Activated gamma-delta T cell treated with Interleukin-2 at 50 U/mL for 16 hours (primary cell): ENCODE measurements at places on chromosomes 11 and 22.

- no peak for DNase-seq
Measured at GRCh38 chr11:65699306-65699705, 12.7 kb upstream of the KAT5 start.

- DNase-seq, result peak; percentile 61
Measured at GRCh38 chr11:72683782-72684200, 9.6 kb upstream of the PDE2A start.

DNA sequence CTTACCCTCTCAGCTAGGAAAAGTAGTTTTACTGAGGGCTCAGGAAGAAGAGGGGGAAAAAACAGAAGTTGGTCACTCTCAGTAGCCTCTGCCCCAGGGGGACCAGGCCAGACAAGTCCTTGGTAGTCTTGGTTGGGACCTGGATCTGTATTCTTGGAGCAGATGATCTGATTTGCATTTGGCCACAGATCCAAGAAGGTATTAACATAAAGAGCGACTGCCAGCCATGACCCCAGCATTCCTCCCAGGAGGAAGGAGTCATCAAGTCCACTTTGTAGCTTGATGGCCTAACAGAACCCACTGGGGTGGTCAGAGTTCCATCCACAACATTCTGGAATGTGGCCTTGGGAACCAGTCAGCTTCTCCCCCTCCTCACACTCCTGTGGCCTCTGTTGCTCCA, 6.0 kb upstream of the LRRC10B start:
- no peak for DNase-seq

DNA sequence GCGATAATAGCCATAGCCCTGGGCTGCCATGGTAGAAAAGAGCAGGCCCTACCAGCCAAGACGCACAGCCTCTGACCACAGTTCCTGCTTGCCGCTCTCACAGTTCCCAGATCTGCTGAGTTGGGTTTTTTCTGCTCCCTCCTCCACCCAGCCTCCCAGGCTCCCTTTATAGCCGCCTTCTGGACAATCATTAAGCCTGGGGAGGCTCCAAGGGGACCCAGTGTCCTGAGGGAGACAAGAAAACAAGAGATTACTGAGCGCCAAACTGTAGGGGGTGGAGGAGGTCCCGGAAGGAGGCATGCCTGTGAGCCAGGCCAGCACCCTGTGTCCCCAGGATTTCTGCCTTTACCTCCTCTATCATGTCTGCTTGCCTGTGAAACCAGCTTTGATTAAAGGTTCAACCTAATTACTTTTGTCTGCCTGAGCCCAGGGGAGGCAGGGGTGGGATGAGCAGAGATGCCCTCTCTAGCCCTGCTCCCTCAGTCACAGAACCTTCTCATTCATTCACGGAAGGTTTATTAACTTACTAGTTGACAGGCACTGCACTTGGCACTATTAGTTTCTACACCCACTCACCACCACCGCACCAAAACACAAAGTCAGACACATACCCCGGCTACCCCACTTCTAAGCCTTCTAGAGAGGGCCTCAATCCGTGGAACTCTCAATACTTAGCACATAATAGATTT, 1.2 kb downstream of the SLC37A4 start:
- DNase-seq, result no peak

DNA sequence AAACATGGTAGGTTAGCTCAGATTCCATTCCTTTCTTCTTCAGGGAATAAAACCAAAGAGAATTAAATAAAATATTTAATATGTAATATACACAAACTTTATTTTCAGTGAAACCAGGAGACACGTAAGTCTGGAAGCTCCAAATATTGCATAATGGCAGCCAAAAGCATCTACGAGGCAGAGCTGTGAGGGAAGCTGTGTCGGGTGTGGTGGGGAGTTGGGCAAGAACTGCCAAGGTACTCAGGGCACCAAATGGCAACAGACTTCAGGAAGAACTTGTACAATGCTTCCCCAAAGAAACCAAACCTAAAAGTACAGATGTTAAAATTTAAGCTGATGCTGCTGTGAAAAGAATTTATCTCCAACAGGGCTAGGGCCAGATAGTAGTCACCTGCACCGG, 47.5 kb upstream of the C11orf87 start:
- no peak for DNase-seq

DNA sequence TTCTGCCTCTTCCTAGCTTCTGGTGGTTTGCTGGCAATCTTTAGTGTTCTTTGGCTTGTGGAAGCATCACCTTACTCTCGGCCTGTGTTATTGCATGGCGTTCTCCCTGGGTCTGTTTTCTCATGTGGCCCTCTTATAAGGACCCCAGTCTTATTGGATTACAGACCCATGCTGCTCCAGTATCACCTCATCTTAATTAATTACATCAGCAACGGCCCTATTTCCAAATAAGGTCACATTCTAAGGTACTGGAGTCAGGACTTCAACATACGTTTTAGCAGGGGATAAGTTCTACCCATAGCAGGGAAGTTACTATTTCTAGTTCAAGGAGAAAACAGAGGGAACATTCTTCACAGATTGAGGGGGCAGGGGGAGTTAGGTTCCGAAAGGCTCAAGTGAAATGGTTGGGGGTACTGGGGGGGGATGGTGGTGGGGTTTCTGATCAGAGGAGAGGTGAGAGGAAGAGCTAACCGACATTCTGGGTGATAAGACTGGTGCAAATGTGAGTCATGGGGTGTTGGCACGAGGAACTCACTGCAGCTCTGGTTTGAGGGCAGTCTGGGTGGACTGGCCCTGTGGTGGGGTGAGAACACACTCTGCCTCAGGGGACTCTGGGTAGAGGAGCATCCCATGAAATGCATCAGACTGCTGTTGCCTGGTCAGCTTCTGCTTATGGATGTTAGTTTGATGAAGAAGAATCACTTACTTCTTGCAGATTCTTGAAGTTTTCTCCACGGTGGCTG, 51.5 kb upstream of the ZBED5 start:
- no peak for DNase-seq

- no peak for DNase-seq
Measured at GRCh38 chr22:40588726-40589125, 47.8 kb downstream of the MRTFA start.

DNA sequence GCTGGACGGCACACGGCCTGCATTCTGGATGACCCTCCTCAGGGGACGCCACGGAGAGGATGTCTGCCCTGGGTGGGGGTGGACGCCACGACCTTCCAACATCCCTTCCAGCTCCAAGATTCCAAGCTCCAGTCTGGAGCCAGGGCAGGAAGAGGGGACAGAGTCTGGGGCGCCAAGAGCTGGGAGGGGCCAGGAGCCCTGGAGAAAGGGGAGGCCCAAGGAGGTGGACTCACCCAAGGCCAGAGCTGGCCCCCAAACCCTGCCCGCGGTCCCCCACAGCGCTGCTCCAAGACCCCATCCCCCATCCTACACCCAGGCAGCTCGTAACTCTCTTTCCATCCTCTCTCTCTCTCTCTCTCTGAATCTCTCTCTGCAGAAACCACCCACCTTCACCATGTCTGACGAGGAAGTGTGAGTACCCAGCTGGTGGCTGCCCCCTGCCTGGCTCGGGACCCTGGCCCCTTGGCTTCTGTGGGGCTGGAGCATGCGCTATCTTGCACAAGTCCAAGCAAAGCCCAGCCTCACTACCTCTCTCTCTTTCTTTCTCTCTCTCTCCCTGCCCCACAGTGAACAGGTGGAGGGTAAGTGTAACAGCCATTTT, 3.1 kb downstream of the TNNT3 start:
- no peak for DNase-seq

GRCh38 chr11:31802000-31802551, 9.0 kb downstream of the PAX6 start:
- DNase-seq, result no peak

DNA sequence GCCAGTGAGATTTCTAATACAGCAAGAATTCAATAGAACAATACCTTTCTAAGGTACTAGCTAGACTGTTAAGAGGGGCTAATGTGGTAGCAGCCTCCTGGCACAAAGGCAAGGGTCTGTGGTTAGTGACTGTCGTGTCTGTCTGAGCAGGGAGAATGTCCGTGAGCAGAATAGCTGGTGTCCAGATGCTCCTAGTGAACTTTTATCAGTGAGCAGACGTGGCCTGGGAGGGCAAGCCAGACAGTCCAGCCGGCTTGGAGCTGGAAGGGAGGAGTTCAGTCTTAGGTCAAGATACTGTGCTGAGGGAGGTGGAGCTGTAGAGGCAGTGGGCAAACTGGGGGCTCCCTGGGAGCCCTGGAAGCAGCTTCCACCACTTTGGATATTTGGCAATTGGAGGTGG, 138.6 kb downstream of the TEAD1 start:
- no peak for DNase-seq

DNA sequence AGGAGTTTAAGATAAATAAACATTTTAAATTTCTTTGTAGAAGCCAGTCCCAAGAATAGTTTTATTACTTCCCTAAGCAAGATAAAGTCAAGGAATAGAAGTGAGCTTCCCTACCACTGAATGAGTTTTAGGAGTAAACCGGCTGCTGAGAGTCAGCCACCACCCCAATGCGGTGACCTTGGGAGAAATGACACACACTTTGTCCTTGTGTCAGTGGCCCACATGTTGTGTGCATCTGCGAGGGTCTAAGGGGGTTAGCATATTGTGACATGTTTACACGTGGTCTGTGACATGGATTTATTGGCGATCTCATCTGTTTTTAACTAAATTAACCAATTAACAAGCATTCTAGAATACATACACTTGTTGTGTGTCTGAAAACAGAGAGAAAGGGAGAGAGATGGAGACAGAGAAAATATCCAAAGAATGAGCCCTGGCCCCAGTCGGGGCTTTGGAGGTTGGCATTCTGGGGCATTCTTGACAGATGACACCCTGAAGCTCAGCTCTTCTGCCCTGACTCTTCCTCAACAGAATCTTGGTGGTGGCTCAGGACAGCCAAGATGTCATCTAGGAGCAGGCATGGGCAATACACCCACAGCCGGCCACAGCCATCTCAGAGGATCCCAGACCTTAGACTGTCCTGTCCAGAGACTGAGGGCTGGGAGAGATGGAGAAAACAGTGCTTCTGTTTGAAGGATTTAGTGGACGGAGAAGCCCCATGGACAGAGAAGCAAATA, 29.7 kb upstream of the TMPRSS4 start:
- no peak for DNase-seq

DNA sequence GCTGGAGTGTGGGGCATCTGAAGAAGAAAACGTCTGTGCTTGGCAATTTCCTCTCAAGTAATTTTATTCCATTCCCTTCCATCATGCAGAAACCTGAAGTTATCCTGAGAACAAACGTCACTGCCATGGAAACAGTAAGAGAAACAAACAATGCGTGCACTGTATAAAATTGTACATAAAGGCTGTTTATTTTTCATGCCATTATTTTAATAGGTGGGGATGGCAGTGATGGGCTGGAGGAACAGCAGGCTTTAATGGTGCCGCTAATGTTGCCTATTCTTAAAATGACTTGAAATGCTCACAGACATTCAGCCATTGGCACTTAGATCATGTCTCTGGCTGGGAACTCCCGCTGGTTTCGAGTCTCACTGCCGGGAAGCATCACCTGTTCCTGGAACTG, 7.5 kb upstream of the SEZ6L start:
- no peak for DNase-seq

- no peak for DNase-seq
Measured at GRCh38 chr11:67020949-67021348, 2.0 kb upstream of the SYT12 start.
